ENCODE measurements at places on chromosomes 6 and 20. TPM values are rescaled to one million over a fixed set of nuclear protein-coding genes. Genes with fewer than 3 reads are reported as not detected.

The YTHDF1 gene
- total RNA-seq = 15.6 TPM

The MEI4 gene
- total RNA-seq = not detected

The CYP39A1 gene
- 0.58 TPM for total RNA-seq

The EEF1A2 gene
- not detected for total RNA-seq

The RGS17 gene
- total RNA-seq = 13.8 TPM

The HLA-G gene
- total RNA-seq = not detected

The CCR6 gene
- total RNA-seq = not detected

The EBF4 gene
- 2.9 TPM for total RNA-seq

The THEMIS gene
- total RNA-seq = not detected

The PYGB gene
- 240 TPM for total RNA-seq

The GJA10 gene
- total RNA-seq = not detected

The FGD2 gene
- total RNA-seq = not detected

The ESF1 gene
- 3.2 TPM for total RNA-seq

The ALDH5A1 gene
- 7.2 TPM for total RNA-seq

The VGLL2 gene
- not detected for total RNA-seq

The TNNC2 gene
- not detected for total RNA-seq

The SLC22A7 gene
- total RNA-seq = not detected

The HLA-DPA1 gene
- total RNA-seq = 3.7 TPM

The BANF2 gene
- not detected for total RNA-seq

The CHRNA4 gene
- not detected for total RNA-seq

The ADAT2 gene
- total RNA-seq = 2.3 TPM

The DDRGK1 gene
- total RNA-seq = 58.3 TPM

The RSPO4 gene
- total RNA-seq = not detected

The TRIM27 gene
- total RNA-seq = 55.4 TPM

The AIF1 gene
- total RNA-seq = not detected

The BTNL2 gene
- total RNA-seq = not detected

The NINL gene
- total RNA-seq = 8.6 TPM

The RMND1 gene
- 20.2 TPM for total RNA-seq

The POLR3F gene
- 7.8 TPM for total RNA-seq

The C6orf58 gene
- total RNA-seq = not detected

The LAMA2 gene
- 54.8 TPM for total RNA-seq

The PNPLA1 gene
- total RNA-seq = not detected

The CBFA2T2 gene
- total RNA-seq = 3.5 TPM

The RAB44 gene
- not detected for total RNA-seq

The TRIM31 gene
- total RNA-seq = not detected

The TAGAP gene
- total RNA-seq = not detected

The BEND6 gene
- total RNA-seq = 4.3 TPM

The DBNDD2 gene
- 11.3 TPM for total RNA-seq

The WDR27 gene
- total RNA-seq = 17.0 TPM

The LIME1 gene
- 0.58 TPM for total RNA-seq
